Left renal pelvis (tissue), 4 donors: ENCODE measurements at places on chromosomes 1 and 21. TPM values are rescaled to one million over a fixed set of nuclear protein-coding genes. Genes with fewer than 3 reads are reported as not detected.

DNA sequence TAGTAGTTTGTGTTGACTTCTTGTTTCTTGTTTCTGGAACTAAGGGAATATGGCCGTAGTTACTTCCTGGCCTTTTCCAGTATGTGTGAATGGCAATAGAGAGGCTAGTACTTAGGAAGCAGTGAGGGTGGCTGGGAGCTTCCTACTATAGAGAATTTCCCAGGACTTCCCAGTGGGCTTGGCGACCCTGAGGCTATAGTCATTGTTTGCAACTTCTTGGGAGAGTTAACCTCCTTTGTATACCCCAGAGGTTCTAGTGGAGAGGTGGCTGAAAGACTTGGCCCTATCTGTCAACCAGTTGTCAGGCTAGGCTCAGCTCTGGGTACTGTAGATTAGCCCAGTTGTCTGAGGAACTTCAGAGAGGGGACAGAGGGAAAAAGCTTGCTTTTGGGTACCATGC lies 15.6 kb downstream of the RAD54L start:
- DNase-seq: no peak

DNA sequence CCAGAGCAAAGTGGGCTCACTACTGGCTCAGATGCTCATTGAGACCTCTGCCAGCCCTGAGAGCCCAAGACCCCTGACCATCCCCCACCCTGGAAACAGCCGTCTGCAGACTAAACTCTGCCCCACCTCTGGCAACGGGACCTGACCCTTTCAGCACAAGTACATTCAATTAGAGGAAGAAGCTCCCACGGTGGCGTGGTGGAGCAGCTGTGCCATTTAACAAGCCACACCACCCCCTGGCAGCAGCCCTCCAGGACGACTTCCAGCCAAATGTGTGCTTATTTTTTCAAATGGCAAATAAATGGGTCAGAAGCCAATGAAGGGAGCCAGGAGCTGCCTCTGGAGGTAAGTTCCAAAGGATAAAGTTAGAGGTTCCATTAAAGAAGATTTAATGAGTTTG lies 226.7 kb downstream of the NPHP4 start:
- no peak for DNase-seq

GRCh38 chr1:205043866-205044265 lies 854 bp downstream of the CNTN2 start:
- DNase-seq: no peak

DNA sequence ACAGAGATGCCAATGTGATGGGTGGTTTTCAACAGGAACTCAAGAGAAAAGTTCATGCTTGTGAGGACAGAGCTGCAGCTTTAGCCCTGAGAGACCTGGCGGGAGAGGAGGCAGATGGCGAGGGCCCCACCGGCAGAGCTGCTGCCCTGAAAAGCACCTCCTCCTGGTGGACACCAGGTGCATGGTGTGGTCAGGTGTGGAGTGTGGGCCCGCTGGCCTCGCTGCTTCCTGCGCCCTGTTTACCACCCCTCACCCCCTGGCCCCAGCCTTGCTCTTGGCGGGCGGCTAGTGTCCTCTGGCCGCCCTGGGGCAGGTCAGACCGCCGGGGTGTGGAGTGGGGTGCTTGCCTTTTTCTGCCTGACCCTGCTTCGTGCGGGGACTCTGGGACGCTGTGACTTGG lies 42.8 kb downstream of the PRKCZ start:
- no peak for DNase-seq

- DNase-seq: no peak
Measured at GRCh38 chr1:117678246-117678977, 72.6 kb downstream of the TENT5C start.

- DNase-seq: no peak
Measured at GRCh38 chr1:205068457-205069040, 15.7 kb downstream of the TMEM81 start.

GRCh38 chr1:116804736-116805135 lies 50.5 kb downstream of the CD2 start:
- no peak for DNase-seq

GRCh38 chr1:109391157-109391556 lies 6.6 kb downstream of the SORT1 start:
- DNase-seq: no peak

DNA sequence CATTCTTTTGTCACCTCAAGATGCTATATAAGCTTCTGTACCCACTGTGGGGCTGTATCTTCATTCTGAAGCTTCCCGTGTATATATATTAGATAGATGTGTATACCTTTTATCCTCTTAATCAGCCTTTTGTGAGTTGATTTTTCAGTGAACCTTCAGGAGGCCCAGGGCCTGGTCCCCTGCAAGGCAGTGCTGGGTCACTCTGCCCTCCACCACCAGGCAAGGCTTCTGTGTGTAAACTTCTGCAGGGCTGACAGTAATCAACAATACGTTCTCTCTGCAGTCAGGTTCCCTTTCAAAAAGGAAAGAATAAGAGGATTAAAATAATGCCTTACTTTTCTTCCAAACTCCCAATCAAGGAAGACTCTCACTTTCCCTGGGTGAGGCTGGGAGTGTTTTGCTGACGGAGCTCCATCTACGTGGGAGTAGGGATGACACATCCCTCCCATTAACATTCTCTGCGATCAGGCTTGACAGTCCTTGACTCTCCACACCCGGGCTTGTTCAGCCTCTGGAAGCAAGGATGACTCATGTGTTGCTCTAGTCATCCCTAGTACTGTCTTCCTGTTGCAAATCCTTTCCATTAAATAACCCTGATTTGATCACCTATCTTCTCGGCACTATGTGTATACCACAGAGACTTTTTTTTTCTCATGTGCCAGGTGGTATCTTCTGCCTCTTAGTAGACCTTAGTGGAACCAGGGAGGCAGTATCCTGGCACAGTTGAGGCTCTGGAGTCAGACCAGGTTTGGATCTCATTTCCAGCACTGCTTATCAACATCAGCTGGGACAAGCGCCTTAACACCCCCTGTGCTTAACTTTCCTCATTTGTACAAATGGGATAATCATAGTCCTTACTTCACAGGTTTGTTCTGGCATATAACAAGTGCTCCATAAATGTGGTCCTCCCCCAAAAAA lies 70.3 kb upstream of the KCNK1 start:
- peak; percentile 29 for DNase-seq

DNA sequence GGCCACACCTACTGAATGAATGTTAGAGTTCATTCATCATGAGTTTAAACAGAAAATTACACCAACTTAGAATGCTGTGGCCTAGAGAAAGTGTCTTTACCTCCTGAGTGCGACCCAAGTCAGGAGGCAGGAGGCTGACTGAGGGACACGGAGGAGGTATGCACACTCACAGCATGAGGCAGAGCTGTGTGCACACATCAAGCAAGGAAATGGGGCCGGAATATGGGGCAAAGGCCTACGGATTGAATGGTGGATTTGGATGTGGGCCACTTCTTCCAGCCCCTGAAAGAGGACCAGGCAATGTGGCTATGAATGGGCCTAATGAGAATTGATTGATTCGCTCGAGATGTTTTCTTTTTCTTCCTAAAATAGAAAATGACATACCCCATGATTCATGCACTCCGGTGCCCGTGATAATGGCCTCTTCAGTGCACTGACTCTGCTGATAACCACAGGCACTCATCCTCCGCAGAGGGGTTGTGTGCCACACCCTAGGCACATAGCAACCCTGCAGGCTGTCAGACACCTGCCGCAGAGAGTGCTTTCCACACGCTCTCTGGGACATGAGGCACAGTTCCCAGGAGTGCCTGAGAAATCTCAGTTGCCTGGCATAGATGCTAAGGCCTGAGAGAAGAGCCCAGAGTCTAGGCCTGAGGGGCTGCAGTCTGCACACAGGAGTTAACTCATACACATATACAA lies 155.5 kb downstream of the GLUL start:
- DNase-seq: no peak

DNA sequence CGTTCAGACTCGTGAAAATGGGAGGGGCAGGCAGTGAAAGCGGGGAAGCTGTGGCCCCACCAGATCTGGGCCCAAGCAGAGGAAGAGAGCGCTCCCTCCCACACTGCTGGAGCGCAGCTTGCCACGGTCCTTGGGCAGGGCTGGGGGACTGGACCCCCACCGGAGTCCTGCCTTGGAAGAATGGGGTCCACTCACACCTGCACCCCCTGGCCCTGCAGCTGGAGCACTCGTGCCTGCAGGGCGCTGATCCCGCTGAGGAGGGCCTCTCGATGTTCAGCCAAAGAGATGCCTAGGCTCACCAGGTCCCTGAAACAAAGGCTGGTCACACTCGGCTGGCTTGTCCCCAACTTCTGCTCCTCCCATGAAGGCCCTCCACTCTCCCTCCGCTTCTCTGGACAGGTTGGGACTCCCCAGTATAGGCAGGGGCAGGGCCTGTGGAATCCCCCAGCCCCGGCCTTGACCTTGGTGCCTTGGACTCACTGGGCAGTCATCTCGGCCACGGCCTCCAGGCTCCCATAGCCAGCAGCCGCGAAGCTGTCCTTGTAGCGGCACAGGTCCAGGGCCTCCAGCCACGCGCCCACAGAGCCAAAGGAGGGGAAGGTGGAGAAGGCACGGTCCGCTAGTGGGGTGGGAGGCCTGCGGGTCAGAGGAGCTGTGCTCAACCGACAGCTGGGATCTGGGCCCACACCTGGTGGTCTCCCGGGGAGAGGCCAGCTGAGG lies 26.0 kb downstream of the CDCA8 start:
- DNase-seq: no peak

GRCh38 chr1:248906753-248907661 lies 972 bp downstream of the PGBD2 start:
- DNase-seq: no peak

DNA sequence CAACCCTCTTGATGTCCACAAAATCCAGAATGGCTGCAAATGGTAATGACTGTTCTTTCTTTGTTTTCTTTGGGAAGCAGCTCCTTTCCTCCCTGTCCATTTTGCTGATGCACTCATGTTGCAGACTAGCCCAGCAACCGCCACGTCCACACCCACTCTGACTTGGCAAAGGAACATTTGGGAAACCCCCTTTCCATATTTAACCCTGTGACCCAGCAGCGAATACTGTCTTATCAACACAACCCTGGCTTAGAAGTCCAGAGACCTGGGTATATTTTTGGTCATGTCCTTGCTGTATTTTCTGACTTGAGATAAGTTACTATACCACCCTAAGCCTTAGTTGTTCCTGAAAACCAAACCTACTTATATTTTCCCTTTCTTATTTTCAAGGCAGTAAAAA lies 18.1 kb upstream of the SHE start:
- DNase-seq: no peak

GRCh38 chr1:3903141-3904005 lies 3.3 kb upstream of the C1orf174 start:
- no peak for DNase-seq

DNA sequence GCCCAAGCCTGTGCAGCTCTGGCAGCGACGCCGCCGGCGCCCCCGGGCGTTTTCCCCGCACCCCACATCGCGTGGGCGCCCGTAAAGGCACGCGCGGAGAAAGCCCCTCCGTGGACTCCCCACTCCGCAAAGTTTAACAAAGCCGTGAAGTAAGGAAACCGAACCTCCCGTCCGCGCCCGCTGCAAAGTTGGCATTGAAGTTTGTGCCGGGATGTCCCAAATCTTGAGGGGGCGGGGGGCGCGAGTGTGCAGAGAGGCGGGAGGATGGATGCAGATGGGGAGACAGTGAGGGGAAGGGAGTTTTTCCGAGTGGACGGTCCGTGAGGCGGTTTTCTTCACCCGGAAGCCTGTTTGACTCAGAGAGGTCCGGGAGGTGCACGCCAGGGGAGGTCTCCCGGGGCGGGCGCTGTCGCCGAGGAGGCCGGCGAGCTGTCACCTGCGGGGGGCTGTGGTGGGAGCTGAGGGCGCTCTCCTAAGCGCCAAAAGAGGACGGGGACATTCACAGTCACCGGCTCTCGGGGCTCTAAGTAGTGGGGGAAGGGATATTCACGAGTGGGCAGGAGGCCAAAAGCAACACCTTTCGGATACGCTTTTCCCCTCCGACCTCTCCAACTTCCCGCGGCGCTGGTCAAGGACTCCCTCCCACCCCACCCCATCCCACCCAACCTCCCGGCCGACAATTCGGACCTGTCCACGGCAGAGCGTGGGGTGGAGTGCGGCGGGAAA lies 1.3 kb downstream of the WLS start:
- no peak for DNase-seq

DNA sequence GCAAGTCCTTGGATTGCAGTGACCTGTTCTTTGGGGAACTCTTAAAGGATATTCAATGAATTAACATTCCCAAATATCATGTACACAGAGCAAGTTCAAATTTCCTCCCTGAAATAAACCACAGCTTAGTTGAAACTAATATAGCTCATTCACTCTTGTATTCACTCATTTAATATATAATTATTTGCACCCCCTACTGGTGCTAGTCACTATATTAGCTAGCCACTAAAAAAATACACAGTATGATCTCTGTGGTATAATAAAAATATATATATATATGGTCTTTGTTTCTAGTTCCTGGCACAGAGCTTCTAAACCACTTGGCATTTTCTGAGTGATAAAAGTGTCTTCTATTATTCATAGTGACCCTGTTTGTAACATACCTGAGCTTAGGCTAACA lies 177.3 kb upstream of the LYPLAL1 start:
- no peak for DNase-seq

- no peak for DNase-seq
Measured at GRCh38 chr1:181893937-181894336, 167.6 kb downstream of the ZNF648 start.

DNA sequence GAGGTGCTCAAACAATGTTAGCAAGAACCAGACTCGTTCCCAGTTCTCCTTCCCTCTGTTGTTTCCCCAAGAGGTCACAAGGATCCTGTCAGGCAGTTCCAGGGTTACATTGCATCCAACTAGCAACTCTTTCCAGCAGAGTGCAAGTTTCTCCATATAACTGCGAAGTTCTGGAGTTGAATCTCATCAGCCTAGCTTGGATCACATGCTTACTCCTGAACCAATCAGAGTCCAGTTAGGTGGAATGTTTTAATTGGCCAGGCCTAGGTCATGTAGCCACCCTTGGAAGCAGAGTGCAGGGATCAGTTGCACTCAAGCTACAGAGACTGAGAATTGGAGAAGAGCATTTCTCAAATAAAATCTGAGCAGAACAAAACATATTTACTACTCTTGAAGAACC lies 15.9 kb upstream of the PIK3R3 start:
- no peak for DNase-seq

- DNase-seq: no peak
Measured at GRCh38 chr1:154807048-154807591, 63.0 kb downstream of the KCNN3 start.

GRCh38 chr1:212702672-212703071 lies 3.0 kb upstream of the BATF3 start:
- no peak for DNase-seq

Gene GJA8
- 0.56 TPM for polyA plus RNA-seq

Gene RNF2
- polyA plus RNA-seq: 56.5 TPM

Gene NUF2
- polyA plus RNA-seq: 30.5 TPM

Gene FCN3
- polyA plus RNA-seq: 1.2 TPM

Gene KCNJ9
- polyA plus RNA-seq: 0.17 TPM

Gene MARK1
- 11.2 TPM for polyA plus RNA-seq

Gene CASZ1
- polyA plus RNA-seq: 3.8 TPM

Gene HPCA
- polyA plus RNA-seq: 0.99 TPM

Gene UAP1
- polyA plus RNA-seq: 33.2 TPM

Gene GPR37L1
- 0.08 TPM for polyA plus RNA-seq

Gene ITLN2
- not detected for polyA plus RNA-seq

Gene OR2T2
- not detected for polyA plus RNA-seq

Gene KLF17
- not detected for polyA plus RNA-seq

Gene CHIT1
- 0.15 TPM for polyA plus RNA-seq

Gene HENMT1
- 11.5 TPM for polyA plus RNA-seq

Gene IL24
- 0.33 TPM for polyA plus RNA-seq
